IMR-90 (cell line): ENCODE measurements at places on chromosomes 1 and 21. TPM values are rescaled to one million over a fixed set of nuclear protein-coding genes. Genes with fewer than 3 reads are reported as not detected.

GRCh38 chr1:85296980-85297379, 20.5 kb upstream of the BCL10 start:
- H3K27ac ChIP-seq = peak overlapping the region; percentile 69; the same call in 1 of the 2 replicates
- peaks cover 19% of the 10 kb centered on the region for H3K4me1 ChIP-seq
- H3K36me3 ChIP-seq = no peaks in the 10 kb centered on the region
- no peak overlapping the region for H3K4me3 ChIP-seq
- peak; percentile 67 for DNase-seq

GRCh38 chr1:203219934-203220333, 9.5 kb downstream of the CHIT1 start:
- H3K27ac ChIP-seq = no peak overlapping the region
- H3K4me3 ChIP-seq = no peak overlapping the region
- H3K4me1 ChIP-seq = no peaks in the 10 kb centered on the region
- peaks cover 65% of the 10 kb centered on the region for H3K27me3 ChIP-seq

DNA sequence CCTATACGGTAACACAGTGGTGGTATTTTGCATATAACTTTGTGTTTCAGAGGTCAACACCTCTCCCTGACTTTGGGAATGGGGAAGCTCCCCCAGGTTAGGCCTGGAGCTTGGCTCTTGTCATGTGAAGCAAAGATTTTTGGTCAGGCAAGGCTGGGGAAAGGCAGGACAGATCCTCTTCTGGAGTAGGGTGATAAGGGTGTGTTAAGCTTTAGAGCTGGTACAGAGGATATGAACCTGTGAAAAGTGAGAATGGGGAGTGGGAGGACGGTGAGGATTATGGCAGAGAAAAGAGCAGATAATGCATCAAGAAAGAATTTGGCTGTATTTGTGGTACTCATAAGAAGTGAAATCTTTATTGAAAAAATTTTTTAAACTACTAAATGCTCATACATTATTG, 2.3 kb downstream of the RPF1 start:
- H3K27ac ChIP-seq = peak overlapping the region; percentile 1; the same call in 1 of the 2 replicates
- no peak overlapping the region for H3K4me3 ChIP-seq
- peaks cover 3% of the 10 kb centered on the region for H3K4me1 ChIP-seq

GRCh38 chr1:82395440-82395839, 594.7 kb downstream of the ADGRL2 start:
- H3K4me1 ChIP-seq = no peaks in the 10 kb centered on the region
- H3K4me3 ChIP-seq = no peak overlapping the region
- H3K36me3 ChIP-seq = no peaks in the 10 kb centered on the region

DNA sequence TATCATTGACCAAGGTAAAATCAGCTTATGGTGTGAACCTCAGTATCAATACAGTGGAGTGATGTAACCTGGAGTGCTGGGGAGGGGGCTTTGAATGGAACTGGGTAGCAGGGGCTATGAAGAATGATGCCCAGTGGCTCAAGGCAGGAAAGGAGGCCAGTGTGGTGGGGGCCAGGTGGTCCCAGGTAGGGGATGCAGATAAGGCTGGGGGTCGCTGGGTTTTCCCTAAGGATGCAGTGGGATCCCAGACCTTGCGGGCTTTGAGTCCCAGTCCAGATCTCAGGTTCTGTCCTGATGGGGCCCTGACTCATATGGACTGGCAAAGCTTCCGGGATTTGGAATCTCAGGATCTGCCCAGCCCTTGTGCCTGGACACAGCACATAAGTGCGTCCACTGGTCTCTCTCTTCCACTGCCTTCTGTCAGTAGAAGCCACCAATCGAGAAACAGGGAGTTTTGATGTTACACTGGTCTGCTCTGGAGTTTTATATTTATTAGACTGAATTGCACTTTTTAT, 52.0 kb downstream of the S100B start:
- H3K27me3 ChIP-seq = no peaks in the 10 kb centered on the region
- H3K27ac ChIP-seq = no peak overlapping the region
- no peak for DNase-seq
- peaks cover 58% of the 10 kb centered on the region for H3K36me3 ChIP-seq
- no peaks in the 10 kb centered on the region for H3K4me1 ChIP-seq

GRCh38 chr21:39397646-39398385, 47.8 kb downstream of the LCA5L start:
- peaks cover 31% of the 10 kb centered on the region for H3K36me3 ChIP-seq
- H3K4me3 ChIP-seq = no peak overlapping the region
- H3K27ac ChIP-seq = no peak overlapping the region
- DNase-seq = no peak
- no peaks in the 10 kb centered on the region for H3K27me3 ChIP-seq
- no peaks in the 10 kb centered on the region for H3K4me1 ChIP-seq

DNA sequence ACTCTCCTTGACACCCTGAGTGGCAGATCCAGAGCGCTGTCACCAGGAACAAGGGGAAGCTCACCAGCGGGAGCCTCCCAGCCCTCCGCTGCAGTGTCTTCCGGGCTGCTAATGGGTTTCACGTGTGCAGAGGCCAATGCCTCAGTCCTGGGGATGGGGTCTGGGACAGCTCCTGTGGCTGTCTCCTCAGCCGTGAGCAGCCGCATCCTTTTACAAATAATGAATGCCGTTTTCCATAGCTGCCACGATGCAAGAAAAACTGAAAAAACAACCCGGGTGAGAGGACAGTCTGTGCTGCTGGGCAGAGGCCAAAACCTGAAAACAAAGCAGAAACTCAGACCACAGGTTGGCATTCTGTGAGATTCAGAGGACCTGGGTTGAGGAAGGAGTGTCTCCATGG, 212.2 kb upstream of the RAB4A start:
- peaks cover 4% of the 10 kb centered on the region; the same call in 1 of the 2 replicates for H3K4me1 ChIP-seq
- H3K27me3 ChIP-seq = peaks cover 19% of the 10 kb centered on the region
- DNase-seq = no peak

DNA sequence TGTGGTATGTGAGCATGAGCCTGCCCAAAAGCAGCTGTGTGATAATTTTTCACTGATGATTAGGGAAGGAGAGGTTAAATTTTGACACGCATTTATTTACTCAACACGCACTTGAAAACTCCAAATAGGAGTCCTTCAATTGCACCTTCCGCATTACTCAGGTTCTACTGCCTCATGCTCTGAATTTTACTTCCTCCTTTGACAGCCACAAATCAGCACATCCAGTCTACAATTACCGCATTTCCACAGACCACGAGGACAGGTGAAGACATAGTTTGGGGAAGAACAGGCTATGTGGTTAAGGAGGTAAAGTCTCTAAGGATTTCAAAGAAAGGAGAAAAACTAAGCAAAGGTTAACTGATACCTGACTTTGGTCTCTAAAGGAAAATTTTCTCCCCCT, 2.6 kb downstream of the CAPN8 start:
- peaks cover 11% of the 10 kb centered on the region for H3K27me3 ChIP-seq
- no peak overlapping the region for H3K27ac ChIP-seq
- no peak for DNase-seq
- H3K36me3 ChIP-seq = no peaks in the 10 kb centered on the region
- H3K4me3 ChIP-seq = no peak overlapping the region

DNA sequence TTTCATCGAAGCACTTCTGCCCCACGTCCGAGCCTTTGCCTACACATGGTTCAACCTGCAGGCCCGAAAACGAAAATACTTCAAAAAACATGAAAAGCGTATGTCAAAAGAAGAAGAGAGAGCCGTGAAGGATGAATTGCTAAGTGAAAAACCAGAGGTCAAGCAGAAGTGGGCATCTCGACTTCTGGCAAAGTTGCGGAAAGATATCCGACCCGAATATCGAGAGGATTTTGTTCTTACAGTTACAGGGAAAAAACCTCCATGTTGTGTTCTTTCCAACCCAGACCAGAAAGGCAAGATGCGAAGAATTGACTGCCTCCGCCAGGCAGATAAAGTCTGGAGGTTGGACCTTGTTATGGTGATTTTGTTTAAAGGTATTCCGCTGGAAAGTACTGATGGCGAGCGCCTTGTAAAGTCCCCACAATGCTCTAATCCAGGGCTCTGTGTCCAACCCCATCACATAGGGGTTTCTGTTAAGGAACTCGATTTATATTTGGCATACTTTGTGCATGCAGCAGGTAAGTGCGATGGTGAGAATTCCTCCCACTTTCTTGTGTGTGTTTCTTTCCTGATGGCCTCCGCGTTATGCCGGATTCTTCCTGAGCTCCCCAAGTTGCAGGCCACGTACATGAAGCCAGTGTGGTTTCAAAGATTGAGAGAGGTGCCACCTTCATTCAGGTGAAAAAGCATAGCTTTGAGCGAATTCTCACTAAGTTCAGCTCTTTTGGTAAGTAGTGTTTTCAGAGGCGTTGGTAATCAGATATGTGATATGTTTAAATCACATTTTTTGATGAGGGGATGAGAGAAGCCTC, 6.0 kb downstream of the NFIA start:
- H3K27ac ChIP-seq = no peak overlapping the region
- H3K4me3 ChIP-seq = no peak overlapping the region
- H3K36me3 ChIP-seq = peaks cover 6% of the 10 kb centered on the region; the same call in 1 of the 2 replicates
- no peaks in the 10 kb centered on the region for H3K4me1 ChIP-seq
- H3K27me3 ChIP-seq = no peaks in the 10 kb centered on the region

- H3K4me3 ChIP-seq = no peak overlapping the region
- DNase-seq = no peak
- no peaks in the 10 kb centered on the region for H3K36me3 ChIP-seq
Observed at GRCh38 chr1:54809496-54810074, 8.5 kb upstream of the TTC22 start.

GRCh38 chr1:67534627-67535065, 104.4 kb upstream of the SERBP1 start:
- DNase-seq = peak; percentile 69
- no peaks in the 10 kb centered on the region for H3K27me3 ChIP-seq
- no peak overlapping the region for H3K4me3 ChIP-seq
- no peaks in the 10 kb centered on the region for H3K36me3 ChIP-seq
- peaks cover 2% of the 10 kb centered on the region; the same call in 1 of the 2 replicates for H3K4me1 ChIP-seq

GRCh38 chr1:230067419-230067870, 407 bp downstream of the GALNT2 start:
- no peak for DNase-seq
- peak overlapping the region; percentile 78 for H3K27ac ChIP-seq
- H3K4me1 ChIP-seq = peaks cover 11% of the 10 kb centered on the region

- H3K27ac ChIP-seq = no peak overlapping the region
- no peaks in the 10 kb centered on the region for H3K36me3 ChIP-seq
- H3K4me3 ChIP-seq = no peak overlapping the region
- H3K4me1 ChIP-seq = peaks cover 5% of the 10 kb centered on the region; the same call in 1 of the 2 replicates
Observed at GRCh38 chr1:53342735-53343470, 15.0 kb upstream of the LRP8 start.

DNA sequence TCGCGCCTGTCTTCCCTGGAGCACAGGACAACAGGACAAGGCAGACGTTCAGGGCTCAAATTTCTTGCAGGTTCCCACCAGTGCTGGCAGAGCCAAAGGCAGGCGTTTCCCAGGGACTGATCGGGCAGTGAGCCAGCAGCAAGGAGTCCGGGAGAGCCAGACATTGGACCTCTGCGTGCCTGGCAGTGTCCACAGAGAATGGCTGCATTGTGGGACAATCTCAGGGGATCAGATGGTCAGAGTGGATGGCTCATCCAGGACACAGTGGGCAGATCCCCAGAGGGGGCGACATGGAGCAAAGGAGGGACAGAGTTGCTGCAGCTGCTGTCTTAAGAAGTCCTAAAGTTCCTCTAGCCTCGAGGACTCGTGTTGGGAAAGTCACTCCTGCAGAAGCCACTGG, 4.6 kb downstream of the TMEM63A start:
- H3K4me1 ChIP-seq = peaks cover 9% of the 10 kb centered on the region; the same call in 1 of the 2 replicates
- H3K27ac ChIP-seq = no peak overlapping the region
- H3K27me3 ChIP-seq = no peaks in the 10 kb centered on the region
- H3K36me3 ChIP-seq = peaks cover 26% of the 10 kb centered on the region
- peak; percentile 45 for DNase-seq

GRCh38 chr1:213211201-213211600, 160.2 kb downstream of the RPS6KC1 start:
- DNase-seq = no peak
- H3K4me1 ChIP-seq = 0 out of 2 replicates have a peak, but pooled peaks cover 3% of the 10 kb centered on the region
- H3K27me3 ChIP-seq = no peaks in the 10 kb centered on the region
- H3K27ac ChIP-seq = no peak overlapping the region
- H3K36me3 ChIP-seq = peaks cover 2% of the 10 kb centered on the region; the same call in 1 of the 2 replicates

DNA sequence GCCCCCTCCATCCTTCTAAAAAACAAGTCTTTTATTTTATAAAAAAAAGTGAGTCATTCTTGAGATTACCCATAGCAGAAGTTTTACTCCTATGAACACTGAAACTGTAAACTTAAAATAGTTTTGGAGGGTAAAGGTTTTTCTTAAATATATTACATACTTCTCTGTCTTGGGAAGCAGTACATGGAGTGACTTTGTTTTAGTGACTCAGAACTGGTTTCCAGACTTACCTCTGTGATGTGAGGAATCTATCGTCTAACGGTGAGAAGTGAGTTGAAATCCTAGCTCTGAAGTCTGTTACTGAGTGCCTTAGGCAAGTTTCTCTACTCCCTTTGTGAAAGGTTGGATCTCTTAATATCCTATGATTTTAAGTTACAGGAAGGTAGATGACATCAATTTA, 176.3 kb upstream of the POU3F1 start:
- H3K4me1 ChIP-seq = no peaks in the 10 kb centered on the region; the same call in 1 of the 2 replicates
- no peaks in the 10 kb centered on the region for H3K27me3 ChIP-seq
- H3K36me3 ChIP-seq = no peaks in the 10 kb centered on the region
- H3K27ac ChIP-seq = no peak overlapping the region
- no peak overlapping the region for H3K4me3 ChIP-seq

- peaks cover 80% of the 10 kb centered on the region for H3K27me3 ChIP-seq
- H3K36me3 ChIP-seq = no peaks in the 10 kb centered on the region
- H3K4me1 ChIP-seq = peaks cover 2% of the 10 kb centered on the region; the same call in 1 of the 2 replicates
Observed at GRCh38 chr1:92476071-92476631, 10.6 kb downstream of the GFI1 start.

DNA sequence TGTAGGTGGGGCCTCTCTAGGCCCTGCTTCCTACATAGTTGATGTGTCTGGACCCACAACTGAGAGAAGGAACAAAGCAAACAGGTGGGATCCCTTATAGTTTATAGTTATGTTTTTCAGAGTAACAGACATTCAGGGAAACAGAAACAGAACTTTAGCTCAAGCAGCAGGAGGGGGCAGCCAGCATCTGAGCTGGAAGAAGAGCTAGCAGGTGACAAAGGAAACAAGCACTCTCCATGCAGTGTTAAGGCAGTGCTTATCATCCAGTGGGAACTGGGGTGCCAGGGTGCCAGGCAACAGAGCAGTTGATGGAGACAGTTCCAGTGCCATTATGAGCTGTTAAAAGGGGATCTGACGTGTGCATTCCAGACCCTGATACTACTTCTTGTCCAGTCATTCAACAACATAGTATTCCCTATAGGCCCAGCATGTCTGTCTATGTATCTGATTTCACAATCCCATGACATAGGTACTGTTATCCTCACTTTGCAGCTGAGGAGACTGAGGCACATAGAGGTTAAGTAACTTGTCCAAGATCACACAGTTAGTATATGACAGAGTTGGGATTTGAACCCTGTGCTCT, 13.5 kb downstream of the HIVEP3 start:
- no peak overlapping the region for H3K27ac ChIP-seq
- H3K36me3 ChIP-seq = no peaks in the 10 kb centered on the region
- H3K4me3 ChIP-seq = no peak overlapping the region
- peaks cover 21% of the 10 kb centered on the region for H3K4me1 ChIP-seq

GRCh38 chr1:200134116-200134515, 106.6 kb downstream of the NR5A2 start:
- no peaks in the 10 kb centered on the region for H3K27me3 ChIP-seq
- no peak for DNase-seq
- no peaks in the 10 kb centered on the region for H3K36me3 ChIP-seq
- H3K4me3 ChIP-seq = no peak overlapping the region
- H3K4me1 ChIP-seq = no peaks in the 10 kb centered on the region

CSF3R gene
- not detected in 2 replicates for polyA plus RNA-seq

ILDR2 gene
- polyA plus RNA-seq = not detected in 2 replicates

NID1 gene
- 80.8 and 83.3 TPM in 2 replicates for polyA plus RNA-seq

LRRC38 gene
- not detected in 2 replicates for polyA plus RNA-seq

OR2L5 gene
- polyA plus RNA-seq = not detected in 2 replicates

GSTM1 gene
- not detected in 2 replicates for polyA plus RNA-seq

FOXD3 gene
- polyA plus RNA-seq = not detected in 2 replicates

KCNE1 gene
- polyA plus RNA-seq = 0.37 and 0.46 TPM in 2 replicates

MYBPH gene
- polyA plus RNA-seq = not detected in 2 replicates
